Thoracic aorta (tissue), 2 donors: ENCODE measurements at places on chromosomes 1 and 21.

GRCh38 chr1:160006312-160006940 is 25.4 kb downstream of the PIGM start:
- no peak for DNase-seq

DNA sequence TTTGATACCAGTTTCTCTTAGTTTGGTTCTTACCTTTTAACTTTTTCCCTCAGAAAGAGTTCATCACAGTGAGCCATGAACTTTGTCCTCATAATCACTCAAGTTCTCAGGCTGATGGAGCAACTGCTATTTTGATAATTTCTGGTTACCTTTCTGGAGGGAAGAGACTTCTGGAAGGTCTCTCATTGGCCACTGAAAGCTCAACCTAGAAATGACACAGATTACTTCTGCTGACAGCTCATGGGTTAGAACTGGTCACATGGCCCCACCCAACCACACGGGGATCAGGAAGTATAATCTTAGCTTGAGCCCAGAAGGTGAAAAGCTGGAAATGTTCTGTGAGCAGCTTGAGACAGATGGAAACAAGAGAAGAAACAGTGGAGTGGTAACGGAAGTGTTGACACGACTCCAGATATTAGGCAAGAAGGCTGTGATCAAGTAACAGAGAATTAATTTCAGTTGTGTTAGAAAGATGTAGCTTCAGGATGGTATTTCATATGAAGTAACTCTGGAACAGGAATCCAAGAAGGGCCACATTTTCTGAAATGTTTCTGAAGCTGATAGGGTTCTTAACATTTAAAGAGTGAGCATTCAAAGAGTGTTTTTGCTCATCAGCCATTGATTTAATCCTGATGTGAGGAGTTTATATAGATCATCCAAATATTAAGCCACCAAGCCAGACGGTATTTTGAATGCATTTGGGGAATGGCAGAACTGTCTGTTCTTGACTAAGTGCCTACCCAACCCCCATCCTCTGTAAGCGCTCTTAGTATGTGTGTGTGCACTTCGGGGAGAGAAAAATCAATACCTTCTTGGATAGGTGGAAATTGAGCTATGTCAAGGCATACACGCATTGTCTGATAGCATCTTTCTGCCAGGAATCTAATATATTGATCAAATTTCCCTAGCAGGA is 21.9 kb upstream of the XPR1 start:
- no peak for DNase-seq

DNA sequence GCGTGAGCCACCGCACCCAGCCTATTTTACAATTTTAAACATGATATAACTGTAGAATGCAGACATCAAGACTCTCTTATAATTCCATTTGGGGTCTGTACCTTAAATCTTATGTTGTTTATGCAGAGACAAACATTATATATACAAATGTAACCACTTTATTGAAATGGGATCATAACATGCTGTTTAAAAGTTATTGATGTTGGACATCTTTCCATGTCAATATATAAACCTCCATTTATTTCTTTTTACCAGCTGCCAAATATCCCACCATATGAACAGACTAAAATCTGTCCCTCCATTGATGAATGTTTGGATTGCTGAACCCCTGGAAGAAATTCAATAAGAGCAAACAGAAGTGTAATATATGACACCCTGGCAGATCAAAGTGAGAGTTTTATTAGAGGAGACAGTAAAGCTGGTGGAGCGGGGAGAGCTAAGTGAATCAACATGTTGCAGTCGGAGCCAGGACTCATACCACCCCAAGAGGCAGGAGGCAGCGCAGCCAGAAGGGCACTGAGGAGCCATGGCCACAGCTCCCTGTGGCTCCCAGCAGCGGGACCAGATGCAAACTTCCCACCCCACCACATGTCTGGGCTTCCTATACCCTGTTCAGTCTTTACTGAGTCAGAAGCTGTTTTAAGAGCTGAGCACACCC is 4.7 kb upstream of the PCSK9 start:
- DNase-seq: no peak

DNA sequence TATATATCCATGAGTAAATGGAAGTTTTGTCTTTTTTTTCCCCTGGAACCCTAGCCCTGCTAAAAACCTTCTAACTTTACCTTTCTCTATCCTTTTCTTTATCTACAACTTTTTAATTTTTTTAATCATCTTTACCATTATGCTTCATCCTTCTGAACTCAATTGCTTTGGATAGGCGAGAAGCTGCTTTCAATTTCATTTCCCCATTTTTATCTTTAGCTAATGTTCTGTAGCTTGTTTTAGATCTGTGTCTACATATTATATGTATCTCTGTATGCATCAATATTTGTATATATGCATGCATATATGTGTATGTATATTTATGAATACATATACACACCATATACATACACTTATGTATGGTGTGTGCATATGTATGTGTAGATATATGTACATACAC is 57.4 kb downstream of the PTPRC start:
- DNase-seq: no peak

GRCh38 chr1:89043940-89044339 is 21.1 kb downstream of the GBP1 start:
- no peak for DNase-seq

DNA sequence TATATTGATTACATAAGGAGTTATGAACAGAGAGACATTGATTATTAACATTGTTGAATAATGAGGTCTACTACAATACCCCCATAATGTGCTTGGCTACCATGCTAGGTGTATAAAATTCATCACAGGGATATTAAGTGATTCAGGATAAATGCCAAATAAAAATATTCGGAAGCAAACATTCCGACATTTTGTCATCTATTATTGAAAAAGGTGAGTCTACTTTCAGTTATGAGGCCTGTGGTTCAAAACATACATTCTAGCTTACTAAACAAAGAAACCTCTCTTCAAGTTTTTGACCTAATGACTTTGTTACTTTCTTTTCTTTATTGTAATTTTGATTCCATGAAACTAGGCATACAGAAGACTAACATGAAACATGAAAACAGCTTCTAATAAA is 190.3 kb upstream of the GREM2 start:
- DNase-seq: no peak

DNA sequence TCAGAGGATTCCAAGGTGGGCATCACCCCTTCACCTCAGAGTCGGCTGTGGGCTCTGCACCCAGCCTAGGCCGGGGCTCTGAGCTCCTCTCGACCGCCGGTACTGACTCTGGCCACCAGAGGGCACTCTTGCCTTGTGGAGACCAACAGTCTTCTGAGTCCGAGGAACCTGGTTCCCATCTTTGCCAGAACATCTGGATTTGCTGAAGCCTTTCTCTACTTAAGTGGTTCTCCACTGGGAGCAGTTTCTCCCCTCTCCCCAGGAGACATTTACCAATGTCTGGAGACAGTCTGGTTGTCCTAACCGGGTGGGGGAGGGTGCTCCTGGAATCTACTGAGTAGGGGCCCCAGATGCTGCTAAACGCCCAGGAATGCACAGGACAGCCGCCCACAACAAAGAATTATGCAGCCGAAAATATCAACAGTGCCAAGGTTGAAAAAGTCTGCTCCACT is 9.4 kb downstream of the ETV3L start:
- peak; percentile 63 for DNase-seq

DNA sequence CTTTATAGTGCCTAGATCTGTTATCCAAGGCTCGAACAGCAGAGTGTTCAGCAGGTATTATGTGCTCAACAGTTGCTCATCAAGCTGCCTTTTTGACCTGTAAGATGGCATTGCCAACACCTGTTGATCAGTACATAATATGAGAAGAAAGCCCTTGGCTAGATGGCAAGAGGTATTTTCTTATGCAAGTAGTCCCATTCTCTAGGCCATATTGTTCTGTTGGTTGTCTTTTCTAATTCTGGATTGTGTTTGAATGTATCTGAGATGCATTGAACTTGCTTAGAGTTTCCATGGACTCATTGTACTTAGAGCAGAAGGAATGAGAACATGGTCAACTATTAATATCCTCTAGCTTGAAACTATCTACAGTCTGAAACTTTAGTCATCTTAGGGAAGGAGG is 57.4 kb downstream of the LRRC8D start:
- no peak for DNase-seq

DNA sequence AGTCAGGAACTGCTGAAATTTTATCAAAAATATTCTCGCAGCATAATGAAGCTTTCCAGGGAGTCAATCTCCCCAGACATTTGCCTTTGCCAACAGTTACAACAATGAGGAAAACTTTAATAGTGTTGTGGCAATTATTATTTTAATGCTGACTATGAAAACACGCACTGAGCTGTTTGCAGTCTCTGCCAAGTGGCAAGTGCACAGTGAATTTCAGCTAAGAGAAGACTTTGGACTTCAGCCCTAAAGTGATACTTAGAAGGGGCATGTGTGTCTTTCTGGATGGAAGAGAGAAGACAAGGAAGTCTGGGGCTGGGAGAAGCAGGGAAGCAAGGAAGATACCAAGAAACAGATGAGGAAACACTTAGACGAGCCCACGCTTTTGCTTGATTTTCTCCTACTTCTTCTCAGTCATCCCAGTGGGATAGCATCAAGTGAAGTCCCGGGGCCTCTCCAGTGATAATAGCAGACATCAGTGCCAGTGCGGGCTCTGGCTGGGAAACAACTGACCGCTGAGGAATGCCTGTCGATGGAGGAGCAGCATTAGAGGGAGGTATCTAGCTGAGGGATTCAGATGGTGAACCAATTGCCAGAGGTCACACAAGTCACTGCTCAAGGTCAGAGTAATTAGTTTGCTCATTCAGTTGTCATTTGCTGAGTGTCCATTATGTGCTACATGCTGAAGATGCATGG is 196.3 kb downstream of the TTLL7 start:
- no peak for DNase-seq
